ENCODE measurements at places on chromosomes 7 and 10.

DNA sequence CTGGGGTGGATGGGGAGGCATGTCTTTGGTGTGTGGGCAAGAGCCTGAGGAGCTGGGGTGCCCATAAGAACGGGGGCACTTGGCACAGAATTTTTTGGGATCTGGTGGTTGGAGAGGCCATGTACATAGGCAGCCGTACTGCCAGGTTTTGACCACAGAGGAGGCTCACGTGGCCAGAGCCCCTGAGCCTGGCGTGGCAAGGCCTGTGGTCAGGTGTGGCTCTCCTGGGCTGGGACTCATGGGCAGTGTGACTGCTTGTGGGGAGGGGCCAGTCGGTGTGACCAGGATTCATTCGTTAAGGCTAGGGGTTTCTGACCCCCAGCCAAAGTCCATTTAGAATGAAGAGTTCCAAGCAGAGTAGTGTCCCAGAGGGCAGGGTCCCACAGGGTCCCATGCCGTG lies 38.2 kb downstream of the AGAP3 start:
- DNase-seq = no peak

DNA sequence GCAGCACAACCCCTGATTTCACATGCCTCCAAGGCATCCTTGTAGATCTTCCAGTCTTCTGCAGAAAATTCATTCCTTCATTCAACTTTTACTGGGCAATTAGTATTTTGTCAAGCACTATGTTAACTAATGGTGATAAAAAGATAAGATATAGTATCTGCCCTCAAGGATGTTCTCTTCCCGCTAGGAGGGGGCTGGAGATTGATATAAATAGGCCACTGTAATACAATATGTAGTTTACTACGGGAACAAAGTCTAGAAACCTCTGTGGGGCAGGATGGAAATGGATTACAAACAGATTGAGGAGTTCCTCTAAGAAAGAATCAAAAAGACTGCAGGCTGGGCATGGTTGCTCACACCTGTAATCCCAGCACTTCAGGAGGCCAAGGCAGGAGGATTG lies 10.3 kb upstream of the PARD3 start:
- no peak for DNase-seq

DNA sequence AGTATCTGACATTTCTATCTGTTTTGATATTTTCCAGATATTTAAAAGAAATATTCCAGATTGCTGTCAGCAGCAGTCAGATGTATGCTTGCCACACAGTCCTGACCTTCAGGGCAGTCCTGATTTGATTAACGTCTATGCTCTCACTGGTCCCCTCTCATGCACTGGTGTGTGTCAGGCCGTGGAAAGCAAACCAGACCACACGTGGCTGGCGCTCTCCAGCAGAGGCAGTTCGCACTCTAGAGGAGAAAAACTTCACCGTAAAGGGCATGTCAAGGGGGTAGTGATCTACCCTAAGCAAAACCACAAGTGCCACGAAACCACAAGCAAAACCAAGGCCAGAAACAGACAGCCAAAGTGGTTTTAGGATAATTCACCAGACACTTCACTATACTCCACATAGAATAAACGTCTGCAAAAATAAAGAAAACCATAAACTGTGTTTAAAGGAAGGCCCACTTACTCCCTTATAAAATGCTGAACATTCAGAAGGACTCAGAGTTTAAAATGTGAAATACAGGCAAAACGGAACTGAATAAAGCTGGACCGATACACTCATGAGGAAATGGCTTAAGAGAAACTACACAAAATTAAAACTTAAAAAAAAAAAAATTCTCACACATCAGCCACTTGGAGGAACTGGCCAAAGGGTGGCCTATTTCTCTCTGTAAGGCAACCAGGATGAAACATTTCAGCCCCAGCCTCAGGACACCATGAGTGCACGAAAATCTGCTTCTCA lies 26.4 kb downstream of the PARP12 start:
- DNase-seq = peak; percentile 15

DNA sequence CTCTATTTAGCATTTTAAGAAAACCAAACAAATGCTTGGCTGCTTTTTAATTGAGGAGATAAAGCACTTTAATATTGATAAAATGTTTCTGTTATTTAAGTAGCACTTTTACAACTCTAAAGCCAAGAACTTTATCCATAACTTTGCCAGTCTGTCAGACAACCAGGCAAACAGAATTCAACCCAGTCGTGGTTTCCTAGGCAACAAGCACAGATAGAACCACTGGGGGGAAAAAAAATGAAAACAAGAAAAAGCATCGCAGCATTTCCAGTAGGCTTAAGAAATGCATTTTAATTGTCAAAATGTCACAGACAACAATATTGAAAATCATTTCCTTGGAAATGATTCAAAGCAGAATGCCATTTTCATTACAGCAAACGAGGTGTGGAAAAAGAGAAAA lies 323.4 kb downstream of the PARD3 start:
- DNase-seq = peak; percentile 49

DNA sequence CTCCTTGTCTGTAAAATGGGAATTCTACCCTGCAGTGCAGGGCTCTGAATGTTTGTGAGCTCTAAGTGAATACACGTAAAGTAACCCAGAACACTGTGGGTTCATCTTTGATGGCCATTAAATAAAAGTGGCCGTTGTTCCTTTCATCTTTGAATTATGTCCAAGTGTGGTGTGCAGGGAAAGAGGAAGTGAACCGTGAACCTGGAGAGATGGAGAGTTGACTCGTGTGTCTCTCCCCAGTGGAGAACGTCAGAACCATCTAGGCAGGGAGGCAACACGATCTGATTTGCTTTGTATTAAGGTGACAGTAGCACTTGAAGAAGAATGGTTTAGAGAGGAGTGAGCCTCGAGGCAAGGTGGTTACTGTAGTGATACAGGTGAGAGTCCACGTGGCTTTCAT lies 93.5 kb upstream of the GJD4 start:
- DNase-seq = no peak

DNA sequence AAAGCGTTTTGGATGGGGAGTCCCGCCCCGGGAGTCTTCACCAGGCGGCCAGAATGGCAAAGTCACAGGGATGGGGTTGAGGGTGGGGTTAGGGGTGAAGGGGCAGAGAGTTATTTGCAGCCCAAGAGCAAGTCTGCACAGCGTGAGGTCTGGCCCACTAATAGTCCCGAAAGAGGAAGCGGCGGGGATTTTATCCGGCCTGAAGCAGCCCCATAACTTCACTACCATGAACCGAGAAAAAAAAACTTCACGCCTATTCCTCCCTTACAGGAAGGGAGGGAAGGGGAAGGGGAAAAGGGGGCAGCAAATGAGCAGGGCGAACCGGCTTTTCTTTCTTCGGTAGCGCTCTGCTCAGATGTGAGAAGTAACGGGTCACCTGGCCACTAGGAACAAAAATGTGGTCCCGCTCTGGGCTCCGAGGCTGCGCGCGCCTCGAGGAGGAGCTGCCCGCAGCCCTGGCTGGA lies 712 bp downstream of the ITPRIP start:
- DNase-seq = peak; percentile 23

DNA sequence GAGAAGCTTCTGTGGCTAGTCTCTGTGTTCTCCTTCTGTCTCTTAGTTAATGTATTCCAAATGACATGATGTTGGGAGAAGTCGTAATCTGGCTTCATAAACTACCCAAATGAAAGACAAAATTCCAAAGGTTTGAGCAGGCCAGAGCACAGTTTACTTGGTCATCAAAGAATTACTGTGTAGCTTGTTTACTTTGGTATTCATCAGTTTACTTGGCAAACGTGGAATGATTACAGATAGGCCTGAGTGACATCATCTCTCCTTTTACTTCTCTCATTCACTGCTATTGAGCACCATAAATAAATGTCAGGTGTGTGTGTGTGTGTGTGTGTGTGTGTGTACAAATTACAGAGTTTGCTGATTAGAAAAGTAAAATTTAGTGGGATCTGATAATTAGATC lies 327.3 kb downstream of the PHTF2 start:
- DNase-seq = peak; percentile 39

DNA sequence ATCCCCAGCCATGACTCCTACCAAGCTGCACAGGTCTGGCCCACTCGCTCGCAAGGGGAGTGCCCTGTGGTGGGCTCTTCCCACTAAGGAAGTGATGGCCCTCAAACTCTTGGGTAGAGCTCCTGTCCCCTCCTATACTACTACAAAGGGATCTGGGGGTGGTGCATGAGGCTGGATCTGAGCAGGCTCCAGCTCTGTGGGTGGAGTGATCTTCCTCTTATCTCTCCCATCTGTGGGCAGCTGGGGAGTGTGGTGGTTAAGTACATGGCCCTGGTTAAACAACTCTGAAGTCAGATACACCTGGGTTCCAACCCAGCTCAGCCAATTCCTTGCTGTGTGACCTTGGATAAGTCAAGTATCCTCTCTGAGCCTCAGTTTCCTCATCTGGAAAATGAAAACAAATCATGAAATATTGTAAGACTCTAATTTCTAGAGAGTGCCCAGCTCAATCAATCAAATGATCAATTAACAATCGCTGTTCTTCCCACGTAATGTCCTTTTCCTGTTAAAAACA lies 17.4 kb downstream of the DDIT4 start:
- no peak for DNase-seq

GRCh38 chr10:114684084-114684821 lies 26.2 kb upstream of the ABLIM1 start:
- peak; percentile 72 for DNase-seq

GRCh38 chr10:3829156-3830050 lies 44.4 kb upstream of the KLF6 start:
- DNase-seq = no peak

DNA sequence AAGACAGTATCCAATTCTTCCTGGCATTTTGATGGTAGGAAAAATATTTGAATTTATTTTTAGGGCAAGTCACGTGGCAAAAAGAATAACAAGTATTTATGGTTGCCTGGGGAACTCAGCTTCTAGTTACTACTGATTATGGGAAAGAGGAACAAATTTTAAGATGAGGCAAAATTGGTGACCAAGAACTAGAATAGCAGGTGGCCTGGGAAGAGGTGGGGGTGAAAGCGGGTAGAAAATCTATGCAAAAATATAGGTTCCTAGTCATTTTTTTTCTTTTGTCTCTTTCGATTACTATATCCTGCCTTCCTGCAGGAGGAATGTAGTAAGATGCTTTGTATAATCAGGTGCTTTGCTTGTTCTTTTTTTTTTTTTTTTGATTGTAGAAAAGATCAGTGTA lies 27.8 kb downstream of the ENTPD1 start:
- no peak for DNase-seq

GRCh38 chr10:102287991-102288390 lies 42.7 kb downstream of the GBF1 start:
- no peak for DNase-seq

DNA sequence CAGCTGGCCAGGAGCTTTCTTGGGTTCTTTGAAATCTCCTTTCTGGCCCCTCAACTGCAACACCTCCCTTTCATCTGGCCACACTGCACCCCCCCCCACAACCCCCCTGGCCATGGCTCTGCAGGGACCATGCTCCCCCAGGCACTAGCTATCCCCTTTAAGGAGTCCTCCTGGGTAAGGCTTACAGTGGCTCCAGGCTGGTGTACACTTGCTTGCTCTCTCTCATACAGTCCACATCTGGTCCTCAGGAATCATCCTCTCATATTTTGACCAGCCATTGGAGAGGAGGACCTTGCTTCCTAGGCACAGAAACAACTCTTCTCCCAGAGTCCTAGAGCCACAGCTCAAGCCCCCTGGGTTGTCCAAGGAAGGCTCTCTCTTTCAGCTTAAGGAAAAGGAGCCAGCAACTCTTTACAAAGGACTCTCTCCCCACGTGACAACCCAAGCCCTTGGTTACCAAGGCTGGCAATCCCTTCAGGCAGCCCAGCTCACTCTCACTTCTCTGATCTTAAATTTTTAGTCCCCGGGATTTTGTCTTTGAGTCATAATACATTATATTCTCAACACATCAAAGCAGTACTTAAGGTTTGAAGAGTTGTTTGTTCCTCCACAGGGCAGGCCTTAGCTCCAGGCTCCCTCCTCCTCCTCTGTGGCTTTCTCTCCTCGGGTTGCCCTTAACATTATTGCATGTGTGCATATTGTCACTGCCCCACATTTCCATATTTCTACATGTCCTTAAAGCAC lies 9.9 kb downstream of the GARIN1A start:
- no peak for DNase-seq

GRCh38 chr10:97566336-97566996 lies 6.1 kb upstream of the ANKRD2 start:
- no peak for DNase-seq

DNA sequence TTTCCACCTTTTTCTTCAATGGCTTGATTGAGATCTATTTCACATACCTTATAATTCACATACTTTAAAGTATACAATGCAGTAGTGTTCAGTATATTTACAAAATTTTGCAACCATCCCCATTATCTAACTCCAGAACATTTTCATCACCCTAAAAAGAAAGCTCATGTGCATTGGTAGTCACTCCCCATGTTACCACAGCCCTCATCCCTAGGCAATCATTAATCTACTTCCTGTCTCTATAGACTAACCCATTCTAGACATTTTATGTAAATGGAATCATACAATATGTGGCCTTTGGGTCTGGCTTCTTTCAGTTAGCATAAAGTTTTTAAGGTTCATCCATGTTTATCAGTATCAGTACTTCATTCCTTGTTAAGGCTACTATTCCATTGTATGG lies 214.2 kb downstream of the WDR11 start:
- DNase-seq = no peak

GRCh38 chr10:47224546-47225218 lies 75.3 kb upstream of the GDF10 start:
- DNase-seq = no peak

- DNase-seq = no peak
Observed at GRCh38 chr10:11225935-11226334, 208.3 kb downstream of the CELF2 start.

DNA sequence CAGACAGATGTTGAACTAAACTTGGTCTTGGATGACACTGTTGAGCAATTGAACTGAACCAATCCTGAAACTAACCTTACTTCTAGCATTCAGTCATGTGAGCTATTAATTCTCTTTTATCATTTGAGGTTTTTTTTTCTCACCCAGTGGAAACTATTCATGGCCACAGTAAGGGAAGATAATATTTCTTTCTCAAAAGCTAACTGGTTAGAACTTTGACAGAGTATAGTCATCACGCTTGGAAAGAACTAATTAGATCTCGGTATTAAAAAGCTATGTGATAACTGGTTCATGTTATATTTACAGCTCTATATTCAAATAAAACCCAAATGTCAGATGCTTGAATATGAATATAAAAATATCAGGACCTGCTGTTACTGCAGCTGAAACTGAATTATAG lies 89.5 kb downstream of the OTUD1 start:
- no peak for DNase-seq

GRCh38 chr7:154859747-154860620 lies 142.9 kb downstream of the PAXIP1 start:
- no peak for DNase-seq

DNA sequence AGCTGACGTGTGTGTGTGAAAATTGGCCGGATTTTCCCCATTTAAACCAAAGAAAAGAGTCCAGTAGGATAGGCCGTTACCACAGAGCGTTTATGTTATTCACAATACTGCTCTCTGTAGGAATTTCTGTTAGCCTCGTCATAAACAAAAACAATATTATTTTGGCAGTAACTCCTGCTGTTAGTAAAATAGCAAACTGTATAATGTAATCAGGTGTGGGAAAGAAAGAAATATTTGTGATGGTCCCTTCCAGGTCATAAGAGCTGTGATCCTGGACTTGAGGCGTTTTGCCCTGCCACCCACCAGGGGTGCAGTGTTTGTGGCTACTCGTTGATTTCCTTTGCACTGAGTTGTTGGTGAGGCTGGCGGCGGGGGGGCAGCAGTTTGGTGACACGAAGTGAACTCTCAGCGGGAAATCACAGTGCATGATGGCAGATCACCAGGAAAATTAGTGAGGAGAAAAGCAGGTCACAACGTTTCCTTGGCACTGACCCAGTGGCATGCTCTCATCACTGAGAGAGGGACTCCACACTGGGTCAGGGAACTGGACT lies 2.8 kb downstream of the EEPD1 start:
- peak; percentile 11 for DNase-seq

- DNase-seq = no peak
Observed at GRCh38 chr7:94781236-94781635, 125.3 kb upstream of the SGCE start.

GRCh38 chr7:75017832-75018231 lies 53.3 kb downstream of the CASTOR2 start:
- DNase-seq = no peak

Measured in cardiac fibroblast (primary cell).